ENCODE measurements at places on chromosomes 4 and X.
A peak's percentile ranks its signal among the peaks of the same experiment; 100 is the strongest.

- DNase-seq = no peak
Observed at GRCh38 chrX:119981286-119982070, 37.9 kb upstream of the NKAP start.

GRCh38 chr4:113790478-113790877 lies 28.9 kb upstream of the CAMK2D start:
- DNase-seq = no peak

GRCh38 chr4:3311095-3311372 lies 18.2 kb downstream of the RGS12 start:
- DNase-seq = no peak

GRCh38 chr4:95516528-95517017 lies 32.2 kb downstream of the UNC5C start:
- DNase-seq = no peak

DNA sequence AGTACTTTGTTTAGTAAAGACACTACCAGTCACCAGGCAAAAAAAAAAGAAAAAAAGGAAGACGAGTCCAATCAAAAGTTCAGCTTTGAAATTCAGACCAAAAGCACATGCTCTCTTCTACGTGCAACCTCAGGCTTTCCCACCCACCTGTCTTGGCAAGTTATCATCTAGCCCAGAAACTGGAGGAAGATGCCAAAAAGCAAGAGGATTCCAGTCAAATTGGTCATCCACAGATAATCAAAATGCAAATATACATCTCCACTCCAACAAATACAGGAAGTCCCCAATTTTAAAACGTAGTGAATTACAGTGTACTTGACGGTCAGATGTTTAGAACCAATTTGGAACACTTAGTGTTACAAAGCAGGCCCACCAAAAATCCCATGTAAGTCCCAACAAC lies 96.5 kb downstream of the PALLD start:
- no peak for DNase-seq

DNA sequence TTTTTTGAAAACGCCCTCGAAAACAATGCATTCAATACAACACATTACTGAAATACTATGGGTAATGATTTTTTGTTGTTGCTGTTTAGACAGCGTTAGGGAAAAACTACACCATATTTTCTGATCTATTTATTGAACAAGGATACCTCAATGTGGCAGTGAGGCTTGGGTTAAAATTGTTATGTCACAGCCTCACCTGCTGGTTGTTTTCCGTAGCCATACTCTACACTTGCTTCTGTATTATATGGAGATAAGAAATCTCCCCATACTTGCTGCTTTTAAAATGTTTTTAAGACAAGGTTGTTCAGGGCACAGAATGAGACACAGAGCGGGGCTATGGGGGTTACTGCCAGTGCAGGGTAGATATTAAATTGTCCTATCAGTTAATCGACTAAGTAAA lies 221.6 kb upstream of the FTHL17 start:
- peak; percentile 11 for DNase-seq

DNA sequence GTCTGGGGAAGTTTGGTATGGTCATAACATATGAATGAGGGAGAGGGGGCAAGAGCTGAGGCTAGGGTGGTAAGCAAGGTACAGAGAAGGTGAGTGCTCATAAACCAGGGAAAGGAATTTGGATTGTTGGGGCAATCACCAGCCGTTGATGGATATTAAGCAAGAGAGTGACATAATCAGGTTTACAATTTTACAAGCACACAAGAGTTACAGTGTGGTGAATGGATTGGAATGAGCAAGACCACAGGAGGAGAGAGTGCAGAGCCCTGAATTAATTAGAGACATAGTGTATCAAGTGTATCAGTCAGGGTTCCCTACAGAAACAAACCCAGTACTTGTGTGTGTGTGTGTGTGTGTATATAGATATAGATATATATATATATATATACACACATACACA lies 18.7 kb upstream of the FMR1NB start:
- DNase-seq = no peak

- DNase-seq = no peak
Observed at GRCh38 chrX:19370061-19370460, 26.3 kb downstream of the PDHA1 start.

DNA sequence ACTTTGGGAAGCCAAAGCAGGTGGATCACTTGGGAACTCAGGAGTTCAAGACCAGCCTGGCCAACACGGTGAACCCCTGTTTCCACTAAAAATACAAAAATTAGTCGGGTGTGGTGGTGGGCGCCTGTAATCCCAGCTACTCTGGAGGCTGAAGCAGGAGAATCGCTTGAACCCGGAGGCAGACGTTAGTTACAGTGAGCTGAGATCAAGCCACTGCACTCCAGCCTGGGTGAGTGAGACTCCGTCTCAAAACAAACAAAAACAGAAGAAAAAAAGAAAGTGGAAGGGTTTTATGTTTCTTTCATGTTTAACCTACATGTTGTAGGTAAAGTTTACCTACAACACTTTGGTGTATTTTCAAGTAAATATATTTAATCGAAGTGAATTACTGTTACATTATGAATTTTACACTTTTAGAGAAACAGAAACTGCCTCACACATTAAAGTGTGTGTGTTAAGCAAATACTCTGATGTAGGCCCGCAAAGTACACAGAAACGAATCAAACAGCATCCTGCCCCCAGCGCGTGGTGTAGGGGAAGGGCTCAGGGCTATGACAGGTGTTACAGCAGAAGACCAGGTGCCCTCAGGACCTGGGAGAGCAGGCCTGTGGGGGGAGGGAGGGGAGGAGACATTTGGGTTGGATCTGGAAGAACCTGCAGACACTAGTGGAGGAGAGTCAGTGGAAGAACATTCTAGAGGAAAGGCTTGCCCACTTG lies 39.0 kb downstream of the PTTG2 start:
- DNase-seq = no peak

DNA sequence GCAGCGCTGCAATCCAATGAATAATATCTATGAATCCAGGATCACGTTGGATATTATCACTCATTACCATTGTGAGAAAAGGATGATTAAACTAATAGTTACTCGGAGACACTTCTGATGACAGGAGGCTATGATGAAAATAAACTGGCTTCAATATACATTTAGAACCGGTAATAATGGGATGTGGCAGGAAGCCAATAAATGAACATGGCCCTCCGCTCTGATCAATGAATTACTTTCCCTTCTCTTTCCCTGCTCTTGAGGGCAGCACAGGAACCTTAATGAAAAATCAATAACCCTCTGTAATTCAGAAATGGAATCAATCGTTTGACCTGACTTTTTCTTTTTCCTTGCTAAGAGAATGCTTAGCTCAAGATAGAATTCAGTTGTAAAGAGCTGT lies 103.9 kb upstream of the PAQR3 start:
- no peak for DNase-seq

GRCh38 chr4:785332-786073 lies 40.4 kb downstream of the CPLX1 start:
- DNase-seq = no peak

- no peak for DNase-seq
Observed at GRCh38 chr4:3759236-3759635, 6.9 kb upstream of the ADRA2C start.

DNA sequence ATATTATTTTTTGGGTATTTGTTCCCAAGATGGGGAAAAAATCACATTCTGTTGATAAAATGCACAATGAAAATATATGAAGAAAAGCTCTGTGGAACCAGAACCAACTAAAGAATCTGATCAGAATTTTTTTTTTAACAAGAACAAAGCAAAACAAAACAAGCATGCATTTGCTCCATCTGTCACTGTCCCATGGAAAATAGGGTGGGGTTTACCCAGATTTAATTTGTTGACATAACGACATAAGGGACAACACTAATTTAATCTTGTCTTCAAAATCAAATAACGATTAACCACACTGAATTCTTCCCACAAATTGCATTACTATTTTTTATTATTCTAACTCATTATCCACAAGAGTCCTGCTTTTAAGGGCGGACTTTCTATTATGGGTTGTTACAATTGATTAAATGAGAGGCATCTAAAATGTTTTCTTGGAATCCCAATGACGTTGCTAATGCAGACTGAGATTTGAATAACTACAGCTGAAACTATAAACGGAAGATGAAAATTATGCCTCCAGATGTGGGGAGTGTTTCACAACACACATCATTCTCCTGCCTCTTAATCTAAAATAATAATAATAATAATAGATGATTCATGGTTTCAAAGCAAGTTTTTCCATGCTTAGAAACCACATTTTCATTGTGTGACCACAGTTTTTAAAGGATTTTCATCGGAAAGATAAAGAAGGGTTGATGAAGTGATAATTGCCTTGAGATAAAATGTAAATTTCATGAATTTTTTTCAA lies 307.0 kb upstream of the CPEB2 start:
- no peak for DNase-seq

DNA sequence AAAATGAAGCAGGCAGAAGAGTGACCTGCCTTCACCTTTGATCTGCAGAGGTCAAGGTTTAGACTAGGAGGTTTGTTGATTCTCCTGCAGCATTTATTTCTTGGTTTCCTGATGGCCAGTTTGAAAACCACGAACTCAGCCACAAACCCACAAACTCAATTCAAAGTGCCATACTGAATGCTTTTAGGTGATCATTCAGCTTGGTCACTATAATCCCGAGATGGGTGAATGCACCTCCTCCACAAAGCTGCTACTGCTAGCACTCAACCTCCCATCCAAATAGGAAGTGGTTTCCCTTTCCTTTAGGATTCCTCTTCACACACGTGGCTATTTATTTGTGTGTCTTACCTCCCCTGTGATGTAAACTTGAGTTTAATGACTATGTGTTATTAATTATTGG lies 225.2 kb downstream of the MID1 start:
- no peak for DNase-seq

GRCh38 chrX:7486505-7486904 lies 338.6 kb upstream of the PUDP start:
- no peak for DNase-seq

GRCh38 chr4:142741995-142742394 lies 104.1 kb downstream of the INPP4B start:
- no peak for DNase-seq

- DNase-seq = no peak
Observed at GRCh38 chr4:14646831-14647230, 355.4 kb upstream of the CPEB2 start.

- no peak for DNase-seq
Observed at GRCh38 chrX:17456526-17456925, 81.5 kb downstream of the NHS start.

DNA sequence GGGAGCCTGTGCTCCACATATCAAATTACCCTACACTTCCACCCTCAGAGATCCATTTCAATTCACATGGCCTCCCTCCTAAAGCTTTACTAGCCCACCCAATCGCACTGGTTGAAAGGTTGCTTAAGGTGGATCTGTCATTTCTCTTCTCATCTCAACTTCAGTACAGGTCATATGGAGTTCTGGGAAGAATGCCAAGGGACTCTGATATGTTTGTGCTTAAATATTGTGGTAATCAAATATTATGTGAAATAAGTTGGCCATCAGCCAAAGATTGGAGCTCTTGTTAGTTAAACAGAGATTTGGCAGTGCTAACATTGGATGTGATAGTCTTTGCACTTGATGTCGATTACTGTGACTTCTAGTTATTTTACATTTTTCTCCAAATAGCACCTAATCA lies 20.5 kb downstream of the SEPTIN6 start:
- DNase-seq = no peak

- DNase-seq = no peak
Observed at GRCh38 chrX:67604979-67605703, 61.3 kb downstream of the AR start.

DNA sequence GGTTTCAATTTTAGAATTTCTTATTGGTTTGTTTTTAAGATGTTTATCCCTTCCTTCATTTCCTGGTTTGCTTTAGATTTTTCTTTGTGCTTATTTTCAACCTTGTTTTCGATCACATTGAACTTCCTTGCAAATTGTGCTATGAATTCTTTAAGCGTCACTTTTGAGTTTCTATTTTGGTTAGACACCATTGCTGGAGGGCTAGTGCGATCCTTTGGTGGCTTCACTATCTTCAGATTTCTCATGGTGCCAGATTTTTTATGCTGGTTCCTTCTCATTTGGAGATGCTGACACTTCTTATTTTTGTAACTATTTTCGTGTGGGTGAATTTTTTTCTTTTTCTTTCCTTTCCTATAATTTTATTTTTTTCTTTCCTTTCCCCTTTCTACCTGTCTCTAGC lies 227.2 kb upstream of the HDX start:
- DNase-seq = no peak

DNA sequence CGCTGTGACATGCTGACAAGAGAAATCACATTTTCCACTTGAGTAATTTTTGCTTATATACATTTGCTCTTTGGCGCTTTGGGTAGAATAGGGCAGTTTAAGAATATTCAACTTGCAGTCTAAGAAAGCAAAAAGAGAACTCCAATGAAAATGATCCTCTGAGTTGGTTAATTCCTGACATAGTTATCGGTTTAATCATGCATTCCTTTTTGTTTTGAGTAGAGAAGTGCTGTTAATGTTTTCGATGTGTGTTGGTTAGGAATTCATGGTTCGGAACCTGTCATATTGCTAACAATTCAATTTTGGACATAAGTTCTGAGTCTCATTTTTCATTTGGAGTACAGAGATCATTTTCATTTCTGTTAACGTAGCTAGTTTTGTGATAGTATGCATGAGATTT lies 700.6 kb upstream of the PITX2 start:
- no peak for DNase-seq

- DNase-seq = no peak
Observed at GRCh38 chrX:119919835-119920585, 23.5 kb downstream of the NKAP start.

- DNase-seq = no peak
Observed at GRCh38 chr4:8051644-8052043, 107.0 kb downstream of the ABLIM2 start.

DNA sequence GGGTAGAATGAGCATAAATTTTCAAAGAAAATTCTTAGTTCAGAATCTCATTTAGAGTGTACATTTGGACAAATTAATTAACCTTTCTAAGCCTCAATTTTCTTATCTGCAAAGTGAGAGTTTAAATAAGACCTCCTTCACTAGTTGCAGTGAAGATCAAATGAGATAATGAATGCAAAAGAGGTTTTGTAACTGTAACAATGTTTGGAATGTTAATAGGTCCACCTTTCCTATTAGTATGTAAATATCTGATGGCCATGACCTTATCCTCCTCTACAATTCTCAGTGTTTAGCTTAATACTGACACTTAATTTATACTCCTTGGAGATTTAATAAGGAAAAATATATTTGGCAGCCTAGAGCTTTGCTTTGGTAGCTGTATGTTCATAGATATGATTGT lies 138.8 kb downstream of the GABRG1 start:
- no peak for DNase-seq

GRCh38 chr4:109037026-109037425 lies 265.4 kb downstream of the COL25A1 start:
- no peak for DNase-seq

DNA sequence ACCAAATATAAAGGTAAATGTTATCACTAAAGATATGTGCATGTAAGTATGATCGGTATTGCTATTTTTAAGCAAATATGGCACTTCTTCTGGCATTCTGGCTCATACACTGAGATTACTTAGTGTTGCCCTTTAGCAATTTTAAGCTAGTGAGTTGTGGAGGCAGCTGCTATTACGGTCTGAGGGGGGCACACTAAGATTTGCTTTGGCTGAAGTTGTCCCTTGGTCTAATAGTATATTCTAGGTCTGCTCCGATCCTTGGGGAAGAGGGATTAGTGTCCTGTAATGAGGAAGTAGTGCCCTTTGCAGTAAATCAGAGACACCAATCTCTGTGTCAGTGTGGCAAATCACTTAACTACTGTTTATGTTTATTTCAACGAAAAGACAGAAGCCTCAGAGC lies 196.5 kb upstream of the FTHL17 start:
- no peak for DNase-seq

- DNase-seq = no peak
Observed at GRCh38 chrX:113001836-113002235, 161.2 kb upstream of the AMOT start.

- DNase-seq = peak; percentile 4
Observed at GRCh38 chr4:39568805-39569204, 41.6 kb upstream of the UGDH start.

GRCh38 chrX:8122538-8122937 lies 48.5 kb downstream of the VCX2 start:
- DNase-seq = no peak
